ENCODE measurements at places on chromosomes 7 and 10. TPM values are rescaled to one million over a fixed set of nuclear protein-coding genes. Genes with fewer than 3 reads are reported as not detected.

EVX1 gene
- not detected for total RNA-seq

ZNF138 gene
- 2.7 TPM for total RNA-seq

GRCh38 chr10:4819707-4820106 is 6.3 kb upstream of the AKR1E2 start:
- no peaks in the 10 kb centered on the region for H3K4me1 ChIP-seq
- H3K36me3 ChIP-seq: no peaks in the 10 kb centered on the region
- no peak overlapping the region for H3K4me3 ChIP-seq
- H3K27ac ChIP-seq: no peak overlapping the region
- peaks cover 20% of the 10 kb centered on the region for H3K27me3 ChIP-seq

DNA sequence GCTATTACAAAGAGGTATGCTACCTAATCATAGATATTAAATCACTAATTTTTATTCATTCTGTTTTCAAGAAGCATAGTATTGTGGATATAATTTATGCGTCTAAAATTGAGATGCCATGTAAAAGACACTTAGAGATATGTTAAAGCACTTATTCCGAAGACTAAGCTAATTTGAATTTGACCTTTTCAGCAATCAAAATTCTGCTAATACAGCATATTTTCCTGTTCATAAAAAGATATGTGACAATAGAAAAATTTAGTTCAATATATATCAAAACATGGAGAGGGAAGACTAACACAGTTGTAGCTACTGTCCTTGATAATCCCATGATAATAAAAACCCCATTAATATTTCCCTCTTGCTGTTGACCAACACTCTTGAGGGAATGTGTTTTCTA is 386.6 kb upstream of the TEX47 start:
- H3K36me3 ChIP-seq: no peaks in the 10 kb centered on the region
- H3K27me3 ChIP-seq: no peaks in the 10 kb centered on the region
- H3K4me3 ChIP-seq: no peak overlapping the region
- no peak overlapping the region for H3K27ac ChIP-seq
- H3K4me1 ChIP-seq: no peaks in the 10 kb centered on the region
- DNase-seq: no peak

- H3K36me3 ChIP-seq: no peaks in the 10 kb centered on the region
- H3K27me3 ChIP-seq: peaks cover 9% of the 10 kb centered on the region
- no peak for DNase-seq
- no peak overlapping the region for H3K27ac ChIP-seq
- H3K4me3 ChIP-seq: no peak overlapping the region
- H3K4me1 ChIP-seq: no peaks in the 10 kb centered on the region
Measured at GRCh38 chr7:148397551-148397950, 193.0 kb upstream of the C7orf33 start.

All from osteocyte (in vitro differentiated cells).